ENCODE measurements at places on chromosomes 5 and 9.

- DNase-seq = no peak
Observed at GRCh38 chr9:130450344-130451003, 5.7 kb downstream of the ASS1 start.

GRCh38 chr9:110135846-110136245 is 72.1 kb downstream of the C9orf152 start:
- peak; percentile 41 for DNase-seq

- no peak for DNase-seq
Observed at GRCh38 chr9:109295221-109296130, 25.4 kb downstream of the EPB41L4B start.

DNA sequence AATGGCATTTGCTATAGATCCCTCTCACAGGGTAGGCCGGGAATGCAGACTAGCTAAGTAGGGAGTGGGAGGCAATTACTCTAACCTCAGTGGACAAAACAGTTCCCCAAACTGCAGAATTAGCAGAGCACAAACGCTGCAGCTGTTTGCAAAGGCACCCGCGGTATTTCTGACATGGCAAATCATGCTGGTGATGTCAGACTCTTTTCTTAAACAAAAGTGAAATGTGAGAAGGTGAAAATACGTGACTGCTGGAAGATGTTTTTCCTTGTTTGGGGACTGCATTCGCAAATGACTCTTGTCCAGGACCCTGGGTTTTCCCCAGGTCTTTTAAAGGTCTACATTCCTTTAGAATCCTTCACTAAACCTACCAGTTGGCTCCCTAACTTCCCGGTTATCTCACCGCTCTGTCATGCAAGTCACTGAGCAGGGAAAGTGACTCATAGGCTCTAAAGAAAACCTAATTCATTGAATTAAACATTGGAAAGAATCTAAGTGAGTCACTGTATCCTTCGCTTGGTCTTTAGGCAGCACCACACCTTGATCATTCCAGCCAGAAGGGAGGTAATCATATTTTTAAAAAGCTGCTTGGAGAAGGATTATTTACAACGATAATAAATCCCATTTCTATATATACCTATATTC is 91.5 kb upstream of the DNAH5 start:
- peak; percentile 99 for DNase-seq

- no peak for DNase-seq
Observed at GRCh38 chr5:107443897-107444296, 226.8 kb downstream of the EFNA5 start.

- no peak for DNase-seq
Observed at GRCh38 chr5:52554293-52554692, 233.4 kb upstream of the ITGA1 start.

- no peak for DNase-seq
Observed at GRCh38 chr5:2866662-2867372, 115.3 kb upstream of the IRX2 start.

GRCh38 chr9:92496396-92497176 is 14.3 kb upstream of the ASPN start:
- peak; percentile 65 for DNase-seq

GRCh38 chr9:2839040-2839439 is 4.9 kb downstream of the PUM3 start:
- DNase-seq = no peak

- DNase-seq = no peak
Observed at GRCh38 chr5:61507232-61507631, 175.2 kb downstream of the ZSWIM6 start.

DNA sequence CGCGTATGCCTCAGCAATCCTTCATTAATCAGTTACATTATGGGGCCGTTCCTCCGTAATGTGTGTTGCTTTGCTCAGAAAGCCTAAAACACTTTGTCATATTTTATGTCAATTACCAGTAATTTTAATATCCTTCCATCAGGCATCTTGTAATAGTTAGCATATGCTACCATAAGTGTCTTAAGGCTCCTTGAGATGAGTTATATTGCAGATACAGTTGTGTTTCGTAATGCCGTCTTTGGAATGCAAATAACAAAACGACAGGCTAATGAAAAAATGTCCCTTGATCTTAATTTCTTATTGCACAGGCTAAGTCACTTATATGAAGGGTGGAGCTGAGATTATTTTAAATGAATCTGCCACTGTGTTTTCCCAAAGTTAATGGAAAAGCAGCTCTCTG is 50.5 kb downstream of the TBCA start:
- DNase-seq = no peak

DNA sequence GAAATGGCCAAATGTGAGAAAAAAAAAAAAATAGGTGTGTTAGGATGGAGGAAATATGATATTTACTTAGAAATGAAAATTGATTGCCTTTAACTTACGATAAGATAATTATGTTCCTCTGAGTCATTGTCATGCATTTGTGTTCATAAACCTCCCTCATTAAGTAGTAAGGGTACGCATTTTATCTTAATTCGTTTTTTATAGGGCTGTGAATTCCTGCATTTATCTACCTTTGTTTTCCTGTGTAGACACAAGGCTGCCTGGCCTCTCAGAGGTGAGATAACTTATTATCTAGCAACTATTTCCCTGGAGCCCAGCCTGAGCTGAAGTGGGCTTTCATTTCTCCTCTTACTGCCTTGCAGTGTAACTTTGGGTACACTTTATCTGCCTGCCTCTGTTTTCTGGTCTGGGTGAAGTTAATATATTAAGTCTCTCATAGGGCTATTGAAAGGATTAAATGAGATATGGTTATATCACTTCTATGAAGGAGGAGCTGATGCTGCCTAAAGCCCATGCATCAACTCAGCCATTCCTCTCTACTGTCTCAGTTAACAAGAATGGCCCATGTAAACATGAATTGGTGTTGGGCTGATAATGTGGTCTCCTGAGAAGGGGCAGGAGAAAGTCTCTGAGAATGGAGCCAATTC is 103.8 kb upstream of the KLF4 start:
- no peak for DNase-seq

GRCh38 chr5:152282331-152282730 is 122.7 kb downstream of the NMUR2 start:
- DNase-seq = no peak

DNA sequence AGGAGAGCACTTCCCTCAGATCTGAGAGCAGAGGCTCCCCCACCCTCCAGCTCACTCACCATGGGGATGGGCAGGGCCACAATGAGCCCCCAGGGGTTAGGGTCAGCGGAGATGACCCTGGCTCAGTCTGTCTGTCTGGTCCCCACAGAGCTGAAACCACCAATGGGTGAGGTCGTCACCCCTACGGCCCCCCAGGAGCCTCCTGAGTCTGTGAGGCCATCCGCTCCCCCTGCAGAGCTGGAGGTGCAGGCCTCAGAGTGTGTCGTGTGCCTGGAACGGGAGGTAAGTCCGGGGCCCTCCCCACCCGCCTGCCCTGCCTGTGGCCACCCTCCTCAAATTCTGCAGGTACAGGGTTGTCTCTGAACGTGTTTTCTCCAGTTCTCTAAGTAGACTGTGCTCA is 49.6 kb downstream of the LRSAM1 start:
- DNase-seq = no peak

DNA sequence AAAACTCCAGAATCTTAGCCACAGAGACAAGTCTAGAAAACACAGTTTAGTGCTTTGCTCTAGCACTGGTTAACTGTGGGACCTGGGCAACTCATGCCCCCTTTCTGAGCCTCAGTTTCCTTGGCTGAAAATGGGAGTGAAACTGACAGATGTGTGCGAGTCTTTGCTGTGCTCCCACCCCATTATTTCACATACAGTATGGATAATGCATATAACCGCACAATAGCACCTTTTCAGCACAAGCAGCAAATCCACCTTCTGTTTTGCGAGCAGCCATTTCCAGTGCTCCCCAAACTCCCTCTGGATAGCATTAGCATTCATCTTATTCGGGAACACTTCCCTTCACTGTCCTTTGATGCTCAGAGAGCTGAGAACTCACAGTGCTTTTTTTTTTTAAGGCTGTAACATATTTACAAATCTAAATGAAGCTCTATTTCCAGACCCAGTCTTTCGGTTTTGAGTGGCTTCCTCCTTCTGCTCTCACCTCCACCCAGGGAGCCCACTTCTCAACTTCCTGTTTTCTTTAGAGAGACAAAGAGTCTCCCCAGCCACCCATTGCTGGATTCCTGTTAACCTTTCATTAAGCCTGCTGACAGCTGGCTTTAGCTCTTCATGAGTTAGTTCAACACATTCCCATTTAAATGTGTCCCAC is 49.2 kb downstream of the TIMD4 start:
- no peak for DNase-seq

GRCh38 chr5:112316006-112316405 is 103.1 kb downstream of the EPB41L4A start:
- no peak for DNase-seq
